Stimulated activated CD4-positive, alpha-beta T cell treated with anti-CD3 and anti-CD28 coated beads, TNF-alpha, amount 100 ng/mL, for 1 hour (primary cell): ENCODE measurements at places on chromosomes 12 and 14.

GRCh38 chr12:109946505-109946904, 46.4 kb downstream of the TCHP start:
- no peak for DNase-seq

DNA sequence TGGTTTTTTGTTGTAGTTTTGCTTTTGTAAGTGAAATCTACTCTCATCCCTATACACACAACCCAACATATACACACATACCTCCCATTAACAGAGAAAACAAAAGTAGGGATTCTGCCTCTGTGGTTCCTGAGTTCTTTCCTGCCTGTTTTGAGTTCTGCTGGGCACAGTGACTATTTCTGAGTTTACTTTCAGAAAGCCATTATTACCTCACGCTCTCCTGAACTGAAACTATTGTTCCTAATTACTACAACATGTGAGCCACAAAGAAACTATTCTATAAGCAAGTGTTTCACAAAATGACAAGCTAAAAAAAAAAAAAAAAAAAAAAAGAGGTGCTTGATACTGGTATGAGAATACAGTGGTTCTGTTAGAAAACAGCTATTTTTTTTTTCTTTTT, 110.9 kb downstream of the ALG10B start:
- no peak for DNase-seq

GRCh38 chr14:68466491-68466977, 326.3 kb downstream of the ZFP36L1 start:
- no peak for DNase-seq

DNA sequence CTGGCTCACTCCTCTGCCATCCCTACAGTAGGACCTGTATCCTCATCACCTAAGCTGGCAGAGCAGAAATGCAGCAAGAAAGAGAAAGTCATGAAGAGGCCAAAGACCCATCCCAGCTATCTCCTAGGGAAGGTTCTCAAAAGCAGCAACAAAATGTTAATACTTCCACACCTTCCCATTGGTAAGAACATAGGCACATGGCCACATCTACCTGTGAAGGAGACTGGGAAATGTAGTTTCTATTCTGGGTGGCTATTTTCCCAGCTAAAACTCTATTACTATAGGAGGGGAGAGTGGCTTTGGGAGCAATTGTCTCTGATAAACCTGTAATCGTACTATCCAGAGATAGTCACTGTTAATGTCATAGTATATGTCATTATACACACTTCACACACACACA, 13.7 kb upstream of the EIF2B2 start:
- DNase-seq: no peak

DNA sequence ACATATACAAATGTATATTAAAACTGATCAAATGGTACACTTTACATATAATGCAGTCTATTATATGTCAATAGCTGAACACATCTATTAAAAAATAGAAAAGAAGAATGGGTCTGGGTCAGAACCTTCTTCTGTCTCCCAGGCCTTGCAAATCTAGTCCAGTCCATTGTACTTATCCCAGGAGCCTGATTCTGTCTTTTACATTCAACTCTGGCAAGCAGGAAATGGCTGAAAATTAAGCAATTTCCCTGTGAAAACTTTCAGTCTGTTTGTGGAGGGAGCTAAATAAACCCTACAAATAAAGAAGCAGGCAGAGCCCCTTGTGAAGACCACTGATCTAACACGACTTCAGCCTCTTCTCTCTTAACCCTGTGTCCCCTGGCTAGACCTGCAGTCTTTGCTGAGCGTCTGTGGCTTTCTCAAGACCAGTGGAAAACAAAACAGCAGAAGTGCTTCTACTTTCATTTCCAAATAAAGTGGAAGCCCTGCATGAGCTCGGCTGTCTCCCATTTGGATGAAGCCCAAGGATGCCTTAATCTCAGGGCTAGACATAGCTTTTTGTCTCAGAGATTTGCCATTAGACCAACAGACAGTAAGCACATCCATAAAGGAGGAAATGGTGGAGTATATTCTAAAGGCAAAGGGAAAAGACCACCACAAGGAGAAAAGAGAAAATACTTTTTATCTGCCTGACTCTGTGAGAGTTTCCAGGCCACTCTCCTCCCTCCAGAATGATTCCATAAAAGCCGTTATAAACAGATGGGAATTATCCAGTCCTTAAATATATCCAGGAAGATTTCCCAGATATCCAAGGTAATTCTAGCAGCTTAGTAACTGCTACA, 48.2 kb downstream of the CRACR2A start:
- no peak for DNase-seq

GRCh38 chr14:74018174-74018585, 908 bp downstream of the ENTPD5 start:
- DNase-seq: no peak

DNA sequence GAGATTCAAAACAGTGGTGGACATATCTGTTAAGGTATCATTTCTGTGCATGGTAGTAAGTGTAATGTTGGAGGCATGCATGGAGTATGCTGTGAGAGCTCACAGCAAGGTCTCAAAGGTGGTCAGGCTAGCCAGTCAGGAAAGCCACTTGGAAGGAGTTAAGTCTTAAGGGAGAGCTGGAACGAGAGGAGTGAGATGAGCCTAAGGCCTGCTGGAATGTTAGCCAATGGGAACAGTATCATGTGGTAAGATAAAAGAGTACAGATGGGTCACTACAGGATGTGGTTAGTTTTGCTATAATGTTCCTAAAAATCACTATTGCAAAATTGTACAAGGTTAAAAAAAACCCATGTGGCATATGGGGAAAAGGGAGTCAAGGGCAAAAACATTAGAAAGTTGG, 311.7 kb upstream of the E2F7 start:
- DNase-seq: no peak

- no peak for DNase-seq
Observed at GRCh38 chr12:94116191-94116590, 32.2 kb upstream of the PLXNC1 start.

- no peak for DNase-seq
Observed at GRCh38 chr14:72800848-72801370, 93.0 kb downstream of the DPF3 start.

DNA sequence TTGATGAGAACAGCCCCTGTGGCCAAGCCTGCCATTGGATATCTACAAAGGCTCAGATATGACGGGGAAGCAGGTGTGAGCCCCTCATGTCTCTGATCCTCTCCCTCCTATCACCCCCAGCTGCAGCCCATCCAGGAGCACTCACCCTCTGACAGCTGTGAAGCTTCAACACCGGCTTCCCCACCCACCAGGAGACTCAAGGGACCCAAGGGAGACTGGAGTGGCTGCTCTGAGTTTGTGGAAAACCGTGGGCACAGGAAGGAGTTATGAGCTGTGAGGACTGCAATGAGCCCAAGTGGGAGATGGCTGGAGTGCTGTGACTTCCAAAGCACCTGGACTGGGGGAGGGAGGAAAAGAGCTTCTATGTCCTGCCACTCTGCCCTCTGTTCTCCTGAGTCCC, 7.9 kb downstream of the IFI27L2 start:
- no peak for DNase-seq

DNA sequence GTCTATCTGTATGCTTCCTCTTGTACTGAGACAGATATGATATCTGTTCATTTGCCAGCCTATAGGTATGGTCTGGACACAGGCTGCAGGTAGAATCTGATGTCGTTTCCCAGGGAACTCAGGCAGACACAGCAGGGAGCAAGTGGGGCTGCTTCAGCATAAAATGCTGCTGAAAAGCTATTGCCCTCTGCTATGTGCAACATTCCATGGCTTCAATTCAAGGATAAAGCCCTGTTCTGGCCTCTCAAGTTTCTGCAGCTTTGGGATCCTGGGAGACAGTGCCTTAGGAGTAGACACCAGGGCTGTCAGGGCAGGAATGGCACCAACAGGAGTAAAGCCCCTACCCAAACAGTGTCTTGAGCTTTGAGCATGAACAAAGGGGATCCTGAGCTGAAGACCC, 173.5 kb downstream of the SLC41A2 start:
- no peak for DNase-seq

- DNase-seq: no peak
Observed at GRCh38 chr12:51871918-51872688, 15.8 kb upstream of the ANKRD33 start.

GRCh38 chr14:32669391-32669790, 269.3 kb upstream of the NPAS3 start:
- no peak for DNase-seq

GRCh38 chr14:61385002-61385685, 63.8 kb downstream of the PRKCH start:
- DNase-seq: no peak

GRCh38 chr14:69625299-69626131, 14.1 kb downstream of the SUSD6 start:
- DNase-seq: peak; percentile 35

DNA sequence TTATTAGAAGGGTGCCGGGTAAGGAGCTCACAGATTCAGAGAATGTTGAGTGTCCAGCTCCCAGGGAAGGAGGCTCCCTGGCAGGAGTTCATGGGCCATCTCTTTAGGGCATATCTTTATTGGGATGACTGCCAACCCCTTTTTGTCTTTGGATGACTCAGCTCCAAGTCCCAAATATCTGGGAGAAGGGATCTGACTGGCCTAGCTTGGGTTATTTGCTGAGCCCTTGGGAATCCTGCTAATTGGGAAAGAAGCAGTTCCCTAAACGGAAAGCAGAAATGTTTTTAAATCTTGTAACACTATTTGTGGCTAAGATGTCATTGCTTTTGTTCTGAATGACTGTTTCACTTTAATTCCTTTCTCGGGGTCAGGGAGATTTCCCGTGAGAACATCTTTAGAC, 12.6 kb downstream of the DDX55 start:
- DNase-seq: no peak

DNA sequence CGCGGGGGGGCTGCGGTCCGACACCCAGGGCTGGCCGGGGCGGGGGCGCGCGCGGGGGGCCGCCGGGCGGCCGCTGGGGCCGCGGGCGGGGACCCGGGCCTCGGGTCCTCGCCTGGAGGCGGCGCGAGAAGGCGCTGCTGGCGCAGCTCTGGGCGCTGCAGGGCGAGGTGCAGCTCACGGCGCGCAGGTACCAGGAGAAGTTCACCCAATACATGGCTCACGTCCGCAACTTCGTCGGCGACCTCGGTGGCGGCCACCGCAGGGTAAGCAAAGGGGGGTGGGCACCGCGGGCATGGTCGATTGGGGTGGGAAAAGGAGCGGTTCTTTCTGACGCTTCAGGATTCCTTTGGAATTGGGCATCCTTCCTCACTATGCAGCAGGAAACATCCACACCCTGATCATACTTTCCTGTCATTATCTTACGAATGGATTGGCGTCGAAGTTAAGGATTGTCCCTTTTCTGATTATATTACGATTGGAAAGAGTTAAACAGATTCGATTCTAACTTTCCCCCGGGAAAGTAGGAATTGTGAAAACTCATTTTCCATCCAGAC, 798 bp downstream of the PDZRN4 start:
- DNase-seq: no peak

GRCh38 chr14:81315341-81315740, 84.8 kb downstream of the STON2 start:
- DNase-seq: no peak

- DNase-seq: no peak
Observed at GRCh38 chr12:128684352-128684751, 139.4 kb downstream of the SLC15A4 start.

DNA sequence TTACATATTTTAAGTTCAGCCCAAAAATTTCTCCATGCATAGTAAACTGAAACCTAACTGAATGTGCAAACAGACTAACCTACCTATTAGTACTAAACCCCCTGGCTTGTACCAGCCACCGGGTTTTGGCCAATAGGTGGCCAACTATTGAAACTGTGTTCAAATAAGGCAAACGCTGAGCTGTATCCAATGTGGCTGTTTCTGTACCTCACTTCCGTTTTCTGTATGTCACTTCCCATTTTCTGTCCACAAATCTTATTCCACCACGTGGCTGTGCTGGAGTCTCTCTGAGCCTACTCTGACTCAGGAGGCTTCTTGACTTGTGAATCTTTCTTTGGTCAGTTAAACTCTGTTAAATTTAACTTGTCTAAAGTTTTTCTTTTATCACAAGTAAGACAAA, 6.0 kb upstream of the FBXO34 start:
- no peak for DNase-seq

- no peak for DNase-seq
Observed at GRCh38 chr12:60172266-60173211, 576.7 kb downstream of the SLC16A7 start.
